ENCODE measurements at places on chromosomes 12 and 14.

GRCh38 chr14:46819117-46819516 lies 167.5 kb upstream of the RPL10L start:
- DNase-seq: no peak

DNA sequence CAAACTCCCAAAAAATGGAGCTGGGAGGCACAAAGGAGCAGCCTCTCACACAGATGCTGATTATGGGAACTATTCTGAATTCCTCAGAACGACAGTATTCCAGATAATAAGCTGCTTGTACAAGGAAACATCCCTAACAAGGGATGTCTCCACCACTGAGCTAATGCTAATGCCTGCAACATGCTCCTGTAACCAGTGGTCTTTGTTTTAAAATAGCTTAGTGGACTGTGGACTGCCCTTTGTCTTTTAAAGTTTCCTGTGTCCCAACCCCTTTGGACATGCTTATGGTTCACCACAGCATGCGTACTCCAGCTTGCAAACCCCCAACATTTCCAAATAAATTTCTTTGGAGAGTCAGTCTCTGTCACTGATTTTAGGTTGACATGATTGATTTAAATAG lies 16.4 kb upstream of the PITPNM2 start:
- DNase-seq: no peak

- DNase-seq: no peak
Observed at GRCh38 chr14:49820176-49820575, 32.4 kb downstream of the NEMF start.

DNA sequence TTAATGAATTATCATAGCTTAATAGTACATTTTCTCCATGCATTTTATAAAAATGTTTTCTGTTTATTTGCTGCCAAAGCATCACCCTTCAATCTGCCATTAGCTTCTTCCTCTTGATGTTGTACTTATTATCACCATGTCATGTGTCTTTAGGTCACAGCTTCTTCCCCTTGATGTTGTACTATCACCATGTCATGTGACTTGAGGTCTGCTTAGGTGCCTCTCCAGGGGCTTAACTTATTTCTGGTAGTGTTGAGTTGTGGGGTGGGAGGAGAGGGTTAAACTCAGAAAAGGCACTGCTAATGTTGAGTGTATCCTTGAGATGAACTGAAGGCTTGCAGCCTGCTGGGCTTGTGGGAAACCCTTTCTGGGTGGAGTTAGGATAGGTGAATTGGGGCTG lies 87.8 kb downstream of the DAAM1 start:
- DNase-seq: no peak

- no peak for DNase-seq
Observed at GRCh38 chr14:90700933-90701776, 115.1 kb downstream of the TTC7B start.

DNA sequence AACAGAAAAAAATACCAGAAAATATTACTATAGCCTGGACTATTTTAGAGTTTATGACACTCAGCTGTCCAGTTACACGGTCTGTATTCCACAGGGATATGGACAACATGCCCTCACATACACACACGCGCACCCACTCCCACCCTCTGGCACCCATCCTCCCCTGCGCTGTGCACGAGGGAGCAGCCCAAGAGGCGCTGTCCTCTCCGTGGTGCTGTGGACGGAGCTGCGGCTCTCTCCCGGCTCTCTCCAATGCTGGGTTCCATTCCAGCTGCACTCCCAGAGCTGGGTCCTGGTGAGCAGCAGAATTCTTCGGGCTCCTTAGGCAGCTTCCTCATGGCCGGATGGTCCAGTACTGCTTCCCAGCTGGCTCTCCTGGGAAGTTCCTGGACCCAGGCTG lies 6.0 kb upstream of the NGB start:
- DNase-seq: no peak

DNA sequence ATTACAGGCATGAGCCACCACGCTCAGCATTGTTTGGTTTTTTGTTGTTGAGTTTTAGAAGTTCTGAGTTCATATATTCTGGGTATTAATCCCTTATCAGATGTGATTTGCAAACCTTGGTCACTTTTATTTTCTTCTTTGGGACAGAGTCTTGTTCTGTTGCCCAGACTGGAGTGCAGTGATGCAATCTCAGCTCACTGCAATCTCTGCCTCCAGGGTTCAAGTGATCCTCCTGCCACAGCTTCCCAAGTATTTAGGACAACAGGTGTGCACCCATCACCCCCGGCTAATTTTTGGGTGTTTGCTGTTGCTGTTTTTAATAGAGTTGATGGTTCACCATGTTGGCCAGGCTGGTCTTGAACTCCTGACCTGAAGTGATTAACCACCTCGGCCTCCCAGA lies 11.8 kb downstream of the USP30 start:
- DNase-seq: no peak

- DNase-seq: no peak
Observed at GRCh38 chr12:68414988-68415387, 82.8 kb upstream of the MDM1 start.

- no peak for DNase-seq
Observed at GRCh38 chr12:53652366-53652765, 23.5 kb downstream of the ATP5MC2 start.

DNA sequence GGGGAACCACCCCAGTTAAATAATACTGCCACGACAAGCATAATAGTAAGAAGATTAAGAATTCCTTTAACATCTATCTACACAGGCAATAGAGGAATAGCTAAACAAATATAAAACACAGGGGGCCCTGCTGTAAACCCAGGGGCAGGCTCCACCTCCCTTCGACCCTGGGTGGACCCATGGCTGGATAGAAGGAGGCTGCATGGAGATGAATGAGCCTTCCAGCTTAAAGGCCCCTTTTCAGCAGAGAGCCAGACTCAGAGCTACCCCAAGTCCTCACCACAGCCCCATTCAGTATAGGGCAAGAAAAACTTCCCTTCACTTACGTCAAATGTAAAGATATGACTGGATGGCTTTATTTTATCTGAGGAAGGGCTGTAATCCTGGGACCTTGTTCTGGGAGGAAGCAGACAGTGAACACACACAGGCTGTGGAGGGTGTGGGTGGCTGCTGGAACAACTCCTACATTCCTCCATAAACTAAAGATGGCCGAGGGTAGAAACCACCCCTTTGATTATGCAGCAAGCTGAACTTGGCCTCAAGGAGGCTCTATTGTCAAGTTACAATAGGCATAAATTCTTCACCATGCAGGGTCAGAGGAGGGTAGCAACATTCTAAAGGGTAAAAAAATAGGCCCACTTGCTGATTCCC lies 30.4 kb downstream of the NUAK1 start:
- DNase-seq: peak; percentile 49

GRCh38 chr12:65248656-65249633 lies 29.5 kb upstream of the MSRB3 start:
- no peak for DNase-seq

GRCh38 chr14:99057576-99058083 lies 214.4 kb downstream of the BCL11B start:
- no peak for DNase-seq

GRCh38 chr12:114391088-114391487 lies 14.9 kb downstream of the TBX5 start:
- DNase-seq: no peak

DNA sequence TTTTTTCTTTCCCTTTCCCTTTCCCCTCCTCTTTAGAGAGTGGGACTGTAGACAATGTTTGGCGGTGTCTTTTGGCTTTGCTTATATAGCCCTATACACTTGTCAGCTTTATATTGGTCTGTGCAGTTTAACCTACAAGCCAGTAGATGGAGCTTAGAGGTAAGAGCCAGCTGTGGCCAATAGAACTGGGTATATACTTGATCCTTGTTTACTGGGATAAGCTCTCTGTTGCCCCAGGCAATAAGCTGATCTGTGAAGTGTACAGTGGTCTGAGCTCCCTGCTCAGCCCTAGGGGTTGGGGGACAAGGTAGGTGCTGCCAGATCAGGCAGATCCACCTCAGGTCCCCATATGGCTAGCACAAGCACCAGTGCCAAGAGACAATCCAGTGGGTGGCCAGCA lies 434.1 kb downstream of the NOVA1 start:
- peak; percentile 15 for DNase-seq

DNA sequence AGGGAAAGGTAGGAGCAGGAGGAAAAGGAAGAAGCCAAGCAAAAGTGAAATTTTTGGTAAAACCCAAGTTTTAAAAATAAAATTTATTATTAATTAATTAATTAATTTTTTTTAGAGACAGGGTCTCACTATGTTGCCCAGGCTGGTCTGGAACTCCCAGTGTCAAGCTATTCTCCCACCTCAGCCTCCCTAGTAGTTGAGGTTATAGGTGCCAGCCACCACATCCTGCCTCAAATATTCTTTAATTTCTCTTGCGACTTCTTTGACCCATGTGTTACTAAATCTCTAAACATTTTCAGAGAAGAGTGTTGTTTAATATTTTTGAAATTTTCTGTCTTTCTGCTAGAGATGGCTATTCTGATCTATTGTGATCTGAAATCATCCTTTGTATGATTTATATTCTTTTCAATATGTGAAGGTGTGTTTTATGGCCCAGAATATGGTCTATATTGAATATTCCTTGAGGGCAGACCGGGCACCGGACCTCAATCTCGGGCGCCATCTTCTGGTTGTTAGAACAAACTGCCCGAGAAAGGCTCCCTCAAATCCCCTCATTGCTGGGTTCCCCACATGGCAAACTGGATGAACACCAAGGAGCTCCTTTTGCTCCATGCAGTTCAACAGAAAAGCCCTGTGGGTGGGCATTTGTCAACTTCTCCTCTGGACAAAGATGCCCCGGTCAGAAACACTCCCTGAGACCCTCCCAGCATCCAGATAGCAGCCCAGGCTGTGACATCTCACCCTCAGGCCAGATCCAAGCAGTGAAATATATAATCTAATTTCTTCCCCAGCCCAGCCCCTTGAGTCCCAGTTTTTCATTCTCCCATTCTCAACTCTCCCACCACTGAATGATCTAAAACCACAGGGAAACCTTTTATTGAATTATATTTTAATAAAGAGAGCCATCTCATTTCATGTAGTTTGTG lies 110.5 kb downstream of the ASCL4 start:
- peak; percentile 44 for DNase-seq

DNA sequence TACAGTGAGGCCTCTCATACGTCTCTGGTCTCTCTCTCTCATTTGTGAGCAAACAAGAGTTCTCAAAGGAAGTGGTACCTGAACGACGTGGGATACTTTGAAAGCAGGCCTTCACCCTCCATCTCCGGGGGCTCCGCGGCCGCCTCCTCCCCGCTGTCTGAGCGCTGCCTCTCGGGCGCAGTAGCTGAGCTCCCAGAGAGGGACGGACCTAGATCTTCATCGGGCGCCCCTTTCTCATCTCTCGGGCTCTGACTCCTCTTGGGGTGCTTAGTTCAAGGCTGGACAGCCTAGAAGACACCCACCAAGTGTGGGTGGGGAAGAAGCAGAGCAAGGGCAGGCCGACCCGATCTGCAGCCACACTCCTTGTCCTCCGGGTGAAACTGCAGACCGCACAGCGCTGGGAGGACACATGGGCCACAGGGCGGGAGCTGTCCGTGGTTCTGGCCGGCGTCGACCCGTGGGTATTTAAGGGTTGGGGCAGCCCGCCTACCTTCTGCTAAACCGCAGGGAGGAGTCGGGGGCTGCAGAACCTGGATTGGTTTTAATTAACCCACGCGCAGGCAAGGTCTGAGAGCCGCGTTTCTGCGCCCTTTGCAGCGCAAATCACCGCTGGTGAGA lies 92.7 kb downstream of the PAH start:
- peak; percentile 2 for DNase-seq

- no peak for DNase-seq
Observed at GRCh38 chr12:14937014-14937413, 1.3 kb downstream of the ERP27 start.

- peak; percentile 49 for DNase-seq
Observed at GRCh38 chr12:124159655-124160054, 135.2 kb upstream of the RFLNA start.

DNA sequence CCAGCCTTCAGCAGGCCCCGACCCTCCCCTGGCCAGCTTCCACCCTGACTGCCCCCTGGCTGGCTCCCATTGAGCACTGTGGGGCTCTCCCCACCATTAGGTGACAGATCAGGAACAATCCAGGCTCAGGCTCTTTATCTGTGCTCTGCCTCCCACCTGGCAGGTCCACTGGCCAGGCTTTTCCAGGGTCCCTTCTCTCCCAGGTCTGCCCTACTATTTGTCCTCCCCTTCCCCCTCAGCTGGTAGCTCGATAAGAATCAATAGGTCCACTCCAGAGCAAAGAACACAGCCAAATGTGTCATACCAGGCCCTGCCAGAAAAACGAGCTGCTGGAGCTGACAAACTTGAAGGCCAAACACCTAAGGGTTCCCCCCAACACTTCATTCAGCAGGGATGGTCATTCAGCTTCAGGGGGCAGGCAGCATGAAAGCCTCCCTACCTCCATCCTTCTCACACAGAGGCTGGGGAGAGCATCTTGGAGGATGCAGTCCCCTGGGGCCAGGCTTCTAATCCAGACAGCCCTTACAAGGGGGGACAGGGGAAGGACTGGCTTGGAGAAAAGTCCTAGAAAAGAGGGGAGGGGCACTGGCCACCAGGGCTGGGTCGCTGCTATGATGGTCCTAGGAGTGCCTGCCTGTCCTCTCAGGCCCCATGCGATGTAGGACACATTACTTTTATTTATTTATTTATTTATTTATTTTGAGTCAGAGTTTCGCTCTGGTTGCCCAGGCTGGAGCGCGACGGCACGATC lies 1.9 kb upstream of the KRT18 start:
- no peak for DNase-seq

DNA sequence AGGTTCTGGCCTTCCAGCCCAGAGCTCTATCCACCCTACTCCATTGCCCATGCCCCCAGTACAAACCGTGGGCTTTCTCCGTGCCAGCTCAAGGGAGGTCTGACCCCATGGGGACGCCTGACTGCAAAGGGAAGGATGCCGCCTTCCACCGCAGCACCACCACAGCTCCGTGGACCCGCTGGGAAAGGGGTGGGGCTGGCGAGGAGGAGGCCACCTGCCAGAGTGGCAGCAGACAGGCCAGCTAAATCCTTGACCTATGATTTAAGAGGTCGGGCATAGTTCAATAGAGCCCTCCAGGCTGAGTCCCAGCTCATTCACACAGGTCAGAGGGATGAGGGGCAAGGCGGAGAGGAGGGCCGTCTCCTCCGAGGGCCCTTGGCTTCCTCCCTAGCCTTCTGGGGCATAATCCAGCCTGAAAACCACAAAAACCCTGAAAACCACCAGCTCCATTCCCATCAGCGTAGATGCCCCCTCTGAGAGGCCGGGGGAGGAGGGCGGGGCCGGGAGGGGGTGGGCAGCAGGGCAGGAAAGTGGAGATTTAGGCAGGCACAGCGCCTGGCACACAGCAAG lies 14.9 kb upstream of the FIGNL2 start:
- DNase-seq: no peak

DNA sequence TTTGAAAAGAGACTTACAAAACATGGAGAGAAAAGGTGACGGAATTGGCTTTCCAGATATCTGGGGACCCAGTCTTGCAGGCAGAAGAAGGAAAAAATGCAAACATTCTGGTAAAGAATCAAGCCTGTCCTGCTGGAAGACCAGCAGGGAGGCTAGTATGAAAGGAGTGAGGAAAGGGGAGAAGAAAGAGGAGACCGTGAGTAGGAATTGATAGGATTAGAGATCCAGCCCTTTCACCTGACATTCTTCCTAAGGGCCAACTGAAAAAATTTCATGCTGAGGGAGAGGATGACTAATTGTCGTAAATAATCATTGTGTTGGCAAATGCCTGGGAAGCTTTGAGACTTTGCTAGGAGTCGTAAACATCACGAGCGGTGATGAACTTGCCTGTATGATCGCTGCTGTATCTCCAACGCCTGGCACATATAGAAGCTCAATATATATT lies 12.1 kb downstream of the BHLHE41 start:
- DNase-seq: peak; percentile 41

- peak; percentile 80 for DNase-seq
Observed at GRCh38 chr12:25615119-25615518, 62.0 kb upstream of the LMNTD1 start.

- no peak for DNase-seq
Observed at GRCh38 chr14:88297306-88297705, 25.8 kb downstream of the KCNK10 start.
